Stimulated activated CD4-positive, alpha-beta T cell treated with anti-CD3 and anti-CD28 coated beads, Interleukin-12 subunit alpha, Interleukin-12 subunit beta, amount 100 ng/mL, for 24 hours (primary cell): ENCODE measurements at places on chromosomes 4 and X.

- no peak for DNase-seq
Measured at GRCh38 chr4:105102016-105102415, 44.7 kb upstream of the TET2 start.

DNA sequence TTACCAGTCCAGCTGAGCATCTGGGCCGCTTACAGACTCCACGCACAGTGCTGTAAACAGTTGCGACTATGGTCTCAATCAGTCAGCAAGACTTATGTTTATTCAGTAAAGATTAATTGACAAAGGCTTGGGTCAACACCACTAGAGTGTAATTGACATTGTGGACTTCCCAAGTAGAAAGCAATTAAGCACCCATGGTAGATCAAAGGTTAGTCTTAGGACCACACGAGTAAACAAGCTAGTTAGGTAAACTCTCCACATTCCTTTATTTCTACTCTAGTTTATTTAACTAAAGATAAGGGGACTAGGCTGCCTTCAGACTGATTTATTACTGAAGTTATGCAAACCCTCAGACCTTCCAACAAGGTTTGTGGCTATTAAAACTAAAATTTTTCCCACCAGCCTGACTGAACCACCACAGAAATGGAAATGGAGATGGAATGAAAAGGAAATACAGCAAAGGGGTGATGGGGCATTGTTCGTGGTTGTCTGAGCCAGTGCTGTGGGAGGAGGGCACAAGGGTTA lies 44.2 kb downstream of the MTHFD2L start:
- DNase-seq = no peak

DNA sequence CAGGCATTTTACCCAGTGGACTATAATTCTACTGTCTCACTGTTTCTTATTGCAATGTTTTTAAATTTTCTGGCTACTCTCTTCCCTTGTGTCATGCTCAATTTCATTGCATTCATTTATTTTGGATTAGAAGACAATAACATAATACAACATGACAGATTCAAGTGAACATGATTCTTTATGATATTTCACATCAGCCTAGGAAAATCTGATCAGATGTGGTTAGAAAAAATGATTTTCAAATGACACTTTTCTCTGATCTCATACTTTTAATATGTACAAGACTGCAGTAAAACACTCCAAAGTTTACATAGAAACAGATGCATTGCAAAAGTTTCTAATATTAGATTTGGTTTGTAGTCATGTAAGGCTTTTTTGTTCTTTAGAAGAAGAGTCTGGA lies 586.0 kb downstream of the ACTRT1 start:
- DNase-seq = no peak

- no peak for DNase-seq
Measured at GRCh38 chrX:153380691-153381090, 20.5 kb downstream of the PNMA6E start.

DNA sequence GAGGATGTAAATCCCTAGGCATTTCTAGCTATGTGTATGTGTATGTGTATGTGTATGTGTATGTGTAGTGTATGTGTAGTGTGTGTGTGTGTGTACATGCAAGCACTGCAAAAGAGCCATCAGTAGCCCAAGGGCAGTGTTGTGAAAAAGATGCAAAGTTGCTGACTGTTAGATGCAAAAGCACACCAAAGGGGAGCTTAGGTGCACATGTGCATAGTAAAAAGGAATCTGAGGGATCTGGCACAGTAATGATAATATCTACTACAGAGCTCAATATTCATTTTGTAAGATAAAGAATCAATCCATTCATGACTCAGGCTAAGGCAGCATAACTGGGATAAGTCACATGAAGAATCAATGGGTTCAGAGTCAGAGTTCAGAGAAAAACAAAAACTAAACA lies 80.2 kb downstream of the TMEM47 start:
- DNase-seq = no peak

DNA sequence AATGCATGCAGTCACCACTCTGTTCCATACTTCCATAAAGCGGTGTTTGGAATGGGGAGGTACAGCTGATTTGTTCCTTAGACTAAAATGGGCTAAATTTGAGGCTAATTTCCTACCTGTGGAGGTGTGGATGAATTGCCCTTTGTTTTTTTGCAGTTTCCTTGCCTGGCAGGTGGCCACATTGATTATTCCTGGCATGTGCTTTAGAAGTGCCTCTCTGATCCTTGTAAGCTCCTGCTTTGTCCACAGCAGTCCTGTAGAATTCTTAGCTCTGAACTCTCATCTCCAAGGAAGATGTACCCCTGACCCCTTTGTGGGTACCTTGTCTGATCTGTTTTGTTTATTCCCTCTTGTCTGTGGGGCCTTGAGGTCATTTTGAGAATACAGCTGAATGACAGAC lies 136.8 kb downstream of the ADGRL3 start:
- no peak for DNase-seq

- no peak for DNase-seq
Measured at GRCh38 chr4:136699905-136700304, 832.4 kb downstream of the PCDH18 start.

GRCh38 chrX:152154050-152154449 lies 15.7 kb upstream of the MAGEA10 start:
- no peak for DNase-seq

GRCh38 chr4:158624889-158625478 lies 46.7 kb downstream of the C4orf46 start:
- DNase-seq = no peak

DNA sequence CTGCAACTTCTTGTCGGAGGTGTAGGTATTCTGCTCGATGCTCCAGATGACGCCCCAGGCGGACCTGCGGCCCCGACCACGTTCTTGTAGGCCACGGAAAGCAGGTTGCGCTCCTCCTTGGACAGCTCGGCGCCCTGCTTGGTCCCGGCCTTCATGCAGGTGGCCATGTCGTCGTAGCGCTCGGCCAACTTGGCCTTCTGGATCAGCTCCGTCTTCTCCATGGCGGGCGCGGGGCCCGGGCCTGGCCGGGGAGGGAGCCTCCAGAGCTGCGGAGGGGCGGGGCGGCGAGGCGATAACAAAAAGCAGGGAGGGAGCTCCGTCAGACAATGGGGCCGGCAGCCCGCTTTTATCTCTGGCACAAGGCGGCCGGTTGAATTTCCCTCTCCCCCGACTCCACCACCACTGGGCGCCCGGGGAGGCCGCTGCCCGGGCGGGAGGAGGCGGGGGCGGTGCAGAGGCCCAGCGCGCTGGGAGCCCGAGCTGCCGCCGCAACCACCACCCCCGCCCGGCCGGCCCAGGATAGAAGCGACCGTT lies 28.3 kb upstream of the DRP2 start:
- DNase-seq = no peak

DNA sequence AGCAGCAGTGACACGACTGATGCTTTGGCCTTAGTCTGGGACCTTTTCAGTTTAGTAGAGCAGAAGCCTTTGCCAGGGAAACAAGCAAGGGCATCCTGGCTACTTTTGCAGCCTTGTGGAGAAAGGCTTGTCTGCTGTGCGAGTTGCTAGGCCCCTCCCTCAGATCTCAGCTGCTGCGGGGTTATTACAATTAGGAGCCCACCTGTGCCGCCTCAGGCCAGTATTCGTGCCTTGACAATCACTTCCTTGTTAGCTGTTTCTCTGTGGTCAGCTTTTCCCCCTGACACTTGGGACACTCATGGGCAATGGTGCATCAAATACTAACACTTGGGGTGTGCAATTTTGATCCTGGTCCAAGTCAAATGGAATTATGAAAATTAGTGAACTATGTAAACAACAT lies 67.9 kb downstream of the SH2D1A start:
- DNase-seq = no peak

- no peak for DNase-seq
Measured at GRCh38 chrX:136725441-136726104, 55.2 kb downstream of the ARHGEF6 start.

DNA sequence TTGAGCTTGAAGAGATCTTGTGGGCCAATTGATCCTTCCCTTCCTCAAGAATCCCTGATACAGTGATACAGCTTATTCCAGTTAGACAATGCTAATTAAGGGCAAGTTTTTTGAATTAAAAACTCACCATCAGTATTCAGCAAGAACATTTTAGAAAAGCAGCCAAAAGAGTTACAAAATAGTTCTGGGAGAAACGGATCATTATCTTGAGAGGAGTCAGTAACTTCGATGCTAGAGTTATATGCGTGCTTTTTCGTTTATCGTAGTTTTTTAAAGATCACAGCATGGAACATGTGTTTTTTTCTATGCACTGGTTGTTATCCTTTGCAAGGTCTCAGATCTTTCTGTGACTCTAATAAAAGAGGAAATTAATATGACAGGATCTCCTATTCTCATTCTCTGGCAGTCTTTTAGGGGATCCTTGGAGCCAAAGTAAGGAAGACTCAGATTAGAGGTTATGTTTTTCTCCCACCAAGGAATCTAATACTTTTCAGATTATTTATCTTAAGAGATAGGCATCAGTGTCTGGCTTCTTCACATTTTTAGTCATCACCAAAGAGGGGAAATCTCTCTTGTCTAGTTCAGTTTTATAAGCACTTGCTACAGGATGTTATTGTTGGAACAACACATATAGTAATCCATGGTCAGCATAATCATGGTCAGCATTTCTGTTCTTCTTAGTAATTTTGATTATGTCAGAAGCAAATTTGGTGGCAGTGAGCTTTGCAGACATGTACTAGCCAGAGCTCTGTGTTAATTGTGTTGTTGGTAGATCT lies 109.7 kb downstream of the PDLIM5 start:
- DNase-seq = no peak

DNA sequence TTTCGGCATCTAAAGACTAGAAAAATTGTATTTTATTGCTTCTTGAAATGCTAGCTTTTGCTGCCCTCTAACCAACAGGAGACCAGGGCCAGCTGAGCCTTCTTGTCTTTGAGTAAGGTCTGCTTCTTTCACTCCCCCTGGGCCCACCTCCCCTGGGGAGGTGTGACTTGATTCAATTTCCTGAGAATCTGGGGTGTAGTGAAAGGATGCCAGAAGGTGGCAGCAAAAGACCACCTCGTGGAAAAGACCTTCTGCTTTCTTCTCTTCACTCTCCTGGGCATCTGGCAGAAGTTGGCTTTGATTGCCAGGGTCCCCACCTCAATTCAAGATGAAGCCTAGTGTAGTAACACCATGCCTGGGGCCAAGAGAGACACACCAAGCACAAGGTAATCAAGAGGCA lies 96.5 kb upstream of the MAOA start:
- no peak for DNase-seq

GRCh38 chr4:154076921-154077320 lies 288.0 kb upstream of the SFRP2 start:
- DNase-seq = no peak

DNA sequence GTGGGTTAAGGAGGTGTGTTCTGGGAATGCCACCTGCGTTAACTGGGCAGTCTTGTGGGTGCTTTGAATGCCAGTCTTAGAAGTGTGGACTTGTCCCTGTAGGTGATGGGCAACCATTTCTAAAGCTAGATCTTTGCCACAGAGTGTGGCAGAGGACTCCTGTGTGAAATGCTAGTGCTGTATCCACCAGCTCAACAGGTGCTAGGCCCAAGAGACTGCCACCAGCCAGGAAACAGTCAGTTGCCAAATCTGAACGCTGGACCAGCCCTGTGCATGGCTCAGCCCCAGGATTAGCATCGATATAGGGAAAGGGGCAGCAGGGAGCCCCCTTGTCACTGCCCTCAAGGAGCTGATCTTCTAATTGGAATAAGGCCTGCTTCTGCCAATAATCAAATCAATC lies 35.3 kb downstream of the STARD8 start:
- no peak for DNase-seq

- DNase-seq = no peak
Measured at GRCh38 chr4:180973894-180974293, 1269.3 kb upstream of the TENM3 start.

DNA sequence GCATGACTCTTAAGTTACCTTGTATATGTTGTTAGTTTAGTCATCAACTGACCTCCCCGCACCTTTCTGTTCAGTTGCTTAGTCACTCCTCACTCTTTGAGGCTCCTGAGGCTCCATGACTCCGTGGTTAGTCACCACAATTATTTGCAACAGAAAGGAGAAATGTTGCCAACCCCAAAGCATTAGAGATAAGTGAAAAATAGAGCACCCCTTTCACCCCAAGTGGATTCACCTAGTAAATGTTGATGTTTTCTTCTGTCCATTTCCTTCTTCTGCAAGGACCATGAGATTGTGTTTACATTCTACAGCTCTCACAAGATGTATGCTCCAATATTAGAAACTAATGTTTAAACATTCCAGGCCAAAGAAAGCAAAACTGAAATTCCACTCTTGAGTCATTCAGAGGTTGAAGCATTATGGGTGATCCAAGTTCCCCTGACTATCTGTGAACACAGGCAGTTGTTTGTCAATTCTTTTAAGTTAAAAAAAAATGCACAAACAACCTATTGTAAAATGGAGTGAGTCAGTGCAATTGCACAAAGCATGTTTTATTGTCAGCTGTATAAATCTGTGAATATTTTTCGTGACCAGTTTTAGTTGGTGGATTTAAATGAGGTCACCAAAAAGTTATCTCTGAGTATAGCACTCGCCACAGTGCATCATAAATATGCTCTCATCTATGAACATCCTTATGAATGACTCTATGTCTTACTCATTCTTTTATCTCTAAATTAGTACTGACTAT lies 552.4 kb upstream of the MAGEB2 start:
- no peak for DNase-seq

GRCh38 chrX:136778020-136778419 lies 2.7 kb downstream of the ARHGEF6 start:
- no peak for DNase-seq

GRCh38 chrX:132668178-132668577 lies 179.3 kb upstream of the MBNL3 start:
- no peak for DNase-seq

DNA sequence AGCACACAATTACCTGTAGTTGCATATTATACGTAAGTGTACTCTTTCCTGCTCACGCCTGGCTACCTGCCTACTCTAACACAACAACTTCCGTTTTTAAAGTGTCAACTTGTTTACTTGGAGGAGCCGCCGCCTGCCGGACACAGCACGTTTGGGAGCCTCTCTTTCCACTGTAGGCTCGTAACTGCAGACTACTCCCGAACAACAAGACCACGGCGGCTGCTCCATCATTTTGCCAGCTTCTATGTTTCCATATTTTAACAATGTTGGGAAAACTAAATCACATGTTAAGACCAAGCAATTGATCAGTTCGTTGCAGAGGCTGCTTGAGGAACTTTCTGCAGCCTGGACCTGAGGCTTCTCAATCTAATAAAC lies 841 bp downstream of the MTNR1A start:
- no peak for DNase-seq

GRCh38 chr4:127601029-127601428 lies 31.7 kb upstream of the INTU start:
- no peak for DNase-seq

GRCh38 chrX:12076046-12076445 lies 62.2 kb upstream of the FRMPD4 start:
- DNase-seq = no peak

DNA sequence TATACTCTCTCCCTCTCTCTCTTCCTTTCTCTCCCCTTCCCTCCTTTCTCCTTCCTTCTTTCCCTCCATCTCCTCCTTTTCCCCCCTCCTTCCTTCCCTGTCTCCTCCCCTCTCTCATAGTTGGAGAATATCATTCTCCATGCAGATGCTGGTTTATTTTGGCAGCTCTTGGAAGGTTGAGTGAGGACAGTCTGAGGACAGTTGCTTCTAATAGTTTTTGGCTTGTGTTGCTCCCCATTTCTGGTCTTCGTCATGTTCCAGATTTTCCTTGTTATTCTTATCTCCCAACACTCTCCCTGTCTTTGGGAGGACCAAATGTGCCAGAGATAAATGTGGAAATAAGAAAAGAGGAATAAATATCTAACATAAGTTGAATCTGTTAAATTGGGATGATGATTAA lies 263.0 kb downstream of the FRMPD4 start:
- DNase-seq = no peak
